ENCODE measurements at places on chromosomes 16 and 17.

- no peak for DNase-seq
These were observed 26.5 kb upstream of the CDR2 start for GRCh38 chr16:22400900-22401299.

- no peak for DNase-seq
These were observed 910 bp upstream of the RAMP2 start for GRCh38 chr17:42759982-42760651.

- DNase-seq, result no peak
These were observed 1.5 kb upstream of the SUMO2 start for GRCh38 chr17:75183999-75184884.

DNA sequence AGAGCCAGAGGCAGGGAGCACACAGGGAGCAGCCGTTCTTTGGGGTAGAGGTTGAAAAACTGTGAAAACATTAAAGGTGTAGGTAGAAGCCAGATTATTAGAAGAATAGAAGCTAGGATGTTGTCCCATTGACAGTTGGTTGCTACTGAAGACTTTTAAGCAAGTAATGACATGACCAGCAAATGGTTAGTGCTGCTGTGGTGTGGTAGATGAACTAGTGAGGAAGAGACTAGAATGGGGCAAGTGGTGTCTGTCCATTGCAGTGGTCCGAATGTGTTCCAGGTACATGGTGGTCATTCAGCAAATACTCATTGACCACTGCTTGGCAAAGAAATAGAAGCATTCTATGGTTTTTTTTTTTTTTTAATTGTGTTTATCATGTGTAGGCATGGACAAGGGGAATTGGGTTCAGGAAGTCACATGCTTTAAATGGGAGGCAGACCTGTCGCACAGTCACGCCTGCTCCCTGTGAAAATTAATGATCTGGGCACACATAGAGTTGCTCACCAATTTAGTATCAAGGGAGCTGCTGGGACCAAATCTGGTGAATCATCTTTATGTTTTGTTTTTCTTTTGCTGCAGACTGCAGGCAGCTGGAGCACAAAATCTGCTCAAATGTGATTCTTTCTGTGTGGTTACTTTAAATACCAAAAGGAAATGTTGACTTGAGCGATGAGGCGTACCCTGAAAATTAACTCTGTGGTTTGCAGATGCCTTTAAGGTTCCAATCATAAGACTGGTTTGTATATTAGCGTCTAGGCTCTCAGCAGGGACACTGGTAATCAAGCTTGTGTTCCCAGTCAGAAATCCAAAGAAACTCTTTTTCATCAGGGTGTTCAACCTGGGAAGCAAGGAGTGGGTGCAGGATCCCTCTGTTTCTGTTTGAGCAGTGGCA is 30.7 kb downstream of the YPEL2 start:
- DNase-seq, result peak; percentile 22

GRCh38 chr17:62064029-62064790 is 868 bp downstream of the MED13 start:
- no peak for DNase-seq

- no peak for DNase-seq
These were observed 75.3 kb downstream of the MRC2 start for GRCh38 chr17:62702746-62703260.

DNA sequence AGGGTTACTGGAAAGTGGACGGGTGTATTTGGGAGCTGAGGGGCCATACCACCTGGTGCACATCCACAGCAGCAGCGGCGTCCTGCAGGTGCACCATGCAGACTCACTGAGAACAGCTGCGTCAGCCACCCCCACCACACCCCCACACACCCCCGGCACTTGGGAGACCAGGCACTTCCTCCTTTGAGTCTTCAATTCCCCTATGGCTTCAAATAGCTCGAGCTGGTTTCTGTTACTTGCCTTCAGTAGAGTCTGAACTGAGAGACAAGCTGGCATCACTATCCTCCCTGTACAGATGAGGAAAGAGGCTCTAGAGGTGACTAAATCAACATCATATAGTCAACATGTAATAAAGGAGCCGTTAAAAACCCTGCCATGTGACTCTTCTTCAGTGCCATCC is 15.4 kb downstream of the CUEDC1 start:
- DNase-seq, result no peak

- no peak for DNase-seq
These were observed 12.5 kb downstream of the CCDC57 start for GRCh38 chr17:82200135-82200534.

DNA sequence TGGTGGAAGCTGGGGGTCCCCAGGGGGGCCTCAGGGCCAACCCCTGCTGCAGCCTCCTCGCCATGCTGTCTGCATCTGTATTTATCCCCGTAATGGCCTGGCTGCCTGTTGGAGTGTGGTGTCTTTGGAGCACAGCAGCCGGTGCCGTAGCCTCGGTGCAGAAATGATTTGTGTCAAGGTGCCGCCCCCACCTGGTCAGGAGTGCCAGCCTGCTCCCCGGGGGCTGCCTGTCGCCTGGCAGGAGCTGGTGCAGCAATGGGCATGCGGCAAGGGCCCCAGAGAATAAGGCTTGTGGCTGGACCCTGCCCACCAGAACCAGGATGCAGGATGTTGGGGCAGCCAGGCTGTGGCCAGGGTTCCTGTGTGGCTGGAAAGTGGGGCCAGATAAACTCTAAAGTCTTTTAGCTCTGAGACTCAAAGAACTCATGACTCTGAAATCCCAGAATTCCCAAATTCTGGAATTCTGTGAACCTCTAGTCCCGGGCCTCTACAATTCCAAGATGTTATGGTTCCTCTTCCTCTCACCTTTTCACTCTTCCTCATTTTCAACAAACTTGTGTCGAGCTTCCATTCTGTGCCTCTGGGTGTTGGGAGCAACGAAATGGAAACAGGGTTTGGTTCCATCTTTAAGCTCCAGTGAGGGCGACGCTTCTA is 5.9 kb downstream of the CPNE2 start:
- no peak for DNase-seq

DNA sequence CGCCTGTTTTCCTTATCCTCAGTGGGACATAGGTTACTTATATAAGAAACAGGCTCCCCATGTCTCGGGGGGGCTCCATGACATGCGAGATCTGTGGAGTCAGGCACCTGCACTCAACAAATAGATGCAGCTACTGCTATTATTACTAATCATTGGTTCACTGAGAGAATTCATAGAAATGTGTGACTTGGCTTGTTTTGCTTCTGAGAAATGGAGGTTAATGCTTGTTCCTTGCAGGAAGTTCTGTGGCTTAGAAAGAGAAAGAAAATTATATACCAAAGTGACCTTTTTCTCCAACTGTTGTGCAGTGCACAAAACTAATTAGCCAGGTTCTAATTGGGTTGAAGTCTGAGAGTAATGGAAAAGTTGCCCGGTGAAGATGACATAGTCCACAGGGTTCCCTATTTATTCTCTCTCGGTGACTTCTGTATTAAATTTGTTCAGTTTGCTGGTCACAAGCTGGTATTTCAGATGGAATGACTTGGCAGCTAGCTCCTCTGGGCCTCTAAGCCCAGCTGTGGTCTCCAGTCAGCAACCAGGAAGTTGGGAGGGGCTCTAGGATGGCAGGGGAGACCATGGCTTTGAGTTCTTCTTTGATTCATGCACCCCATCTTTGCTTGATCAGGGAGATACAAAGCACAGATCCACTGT is 17.6 kb upstream of the MAF start:
- no peak for DNase-seq

- DNase-seq, result no peak
These were observed 13.5 kb upstream of the ASGR2 start for GRCh38 chr17:7128160-7128559.

GRCh38 chr17:74737299-74738050 is 419 bp downstream of the RAB37 start:
- DNase-seq, result peak; percentile 51

DNA sequence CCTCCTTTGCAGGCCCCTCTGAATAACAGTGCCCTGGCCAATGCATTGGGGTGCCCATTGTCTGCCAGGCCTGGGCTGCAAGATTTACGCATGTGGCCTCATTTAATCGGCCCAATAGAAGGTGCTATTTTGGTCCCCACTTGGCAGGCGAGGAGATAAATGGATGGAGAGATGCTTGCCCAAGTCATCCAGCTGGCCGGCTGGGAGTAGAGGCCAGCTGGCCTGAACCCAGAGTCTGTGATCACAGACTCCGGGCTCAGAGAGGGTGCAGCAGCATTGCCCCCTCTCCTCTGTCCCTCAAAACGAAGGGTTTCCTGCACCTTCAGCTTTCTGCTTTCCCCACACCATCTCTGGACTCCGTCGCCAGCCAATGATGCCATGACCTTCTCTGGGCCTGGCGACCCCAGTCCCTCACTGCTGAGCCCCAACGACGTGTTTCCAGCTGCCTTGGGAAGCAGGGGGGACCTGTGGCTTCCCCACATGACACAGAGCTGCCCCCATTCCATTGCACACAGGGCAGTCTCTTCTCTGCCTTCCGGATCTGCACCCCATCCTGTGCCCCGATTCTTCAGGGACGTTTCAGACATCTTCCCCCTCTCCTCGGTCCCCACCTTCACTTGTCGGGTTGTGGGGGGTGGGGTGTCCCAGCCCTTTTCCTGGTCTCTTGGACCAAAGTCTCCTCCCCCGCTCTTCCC is 3.5 kb upstream of the ADGRG1 start:
- no peak for DNase-seq

GRCh38 chr16:17273142-17273561 is 197.6 kb downstream of the XYLT1 start:
- no peak for DNase-seq

DNA sequence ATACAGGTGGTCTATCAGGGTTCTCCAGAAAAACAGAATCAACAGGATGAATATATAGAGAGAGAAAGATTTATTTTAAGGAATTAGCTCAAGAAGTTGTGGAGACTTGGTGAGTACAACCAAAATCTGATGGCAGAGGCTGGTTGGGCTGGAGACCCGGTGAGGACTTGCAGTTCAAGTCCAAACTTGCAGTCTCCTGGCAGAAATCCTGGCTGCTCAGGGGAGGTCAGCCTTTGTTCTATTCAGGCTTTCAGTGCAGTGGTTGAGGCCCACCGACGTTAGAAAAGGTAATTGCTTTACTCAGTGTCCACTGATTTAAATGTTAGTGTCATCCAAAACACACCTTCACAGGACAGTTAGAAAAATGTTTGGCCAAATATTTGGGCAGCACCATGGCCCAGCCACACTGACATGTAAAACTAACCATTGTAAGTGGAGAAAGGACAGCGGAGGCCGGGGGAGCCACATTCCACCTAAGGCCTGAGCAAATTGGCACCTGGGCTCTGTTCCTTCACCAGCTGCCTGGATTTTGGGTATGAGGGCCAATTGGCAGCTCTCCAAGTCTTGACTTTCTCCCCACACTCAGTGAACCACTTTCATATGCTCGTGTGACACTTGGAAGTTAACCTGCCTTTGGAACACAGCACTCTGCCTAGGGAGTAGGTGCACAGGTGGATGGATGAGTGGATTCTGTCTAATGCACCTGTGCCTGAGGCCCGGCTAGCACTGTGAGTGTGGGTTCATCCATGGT is 54.7 kb downstream of the CACNG5 start:
- DNase-seq, result no peak

DNA sequence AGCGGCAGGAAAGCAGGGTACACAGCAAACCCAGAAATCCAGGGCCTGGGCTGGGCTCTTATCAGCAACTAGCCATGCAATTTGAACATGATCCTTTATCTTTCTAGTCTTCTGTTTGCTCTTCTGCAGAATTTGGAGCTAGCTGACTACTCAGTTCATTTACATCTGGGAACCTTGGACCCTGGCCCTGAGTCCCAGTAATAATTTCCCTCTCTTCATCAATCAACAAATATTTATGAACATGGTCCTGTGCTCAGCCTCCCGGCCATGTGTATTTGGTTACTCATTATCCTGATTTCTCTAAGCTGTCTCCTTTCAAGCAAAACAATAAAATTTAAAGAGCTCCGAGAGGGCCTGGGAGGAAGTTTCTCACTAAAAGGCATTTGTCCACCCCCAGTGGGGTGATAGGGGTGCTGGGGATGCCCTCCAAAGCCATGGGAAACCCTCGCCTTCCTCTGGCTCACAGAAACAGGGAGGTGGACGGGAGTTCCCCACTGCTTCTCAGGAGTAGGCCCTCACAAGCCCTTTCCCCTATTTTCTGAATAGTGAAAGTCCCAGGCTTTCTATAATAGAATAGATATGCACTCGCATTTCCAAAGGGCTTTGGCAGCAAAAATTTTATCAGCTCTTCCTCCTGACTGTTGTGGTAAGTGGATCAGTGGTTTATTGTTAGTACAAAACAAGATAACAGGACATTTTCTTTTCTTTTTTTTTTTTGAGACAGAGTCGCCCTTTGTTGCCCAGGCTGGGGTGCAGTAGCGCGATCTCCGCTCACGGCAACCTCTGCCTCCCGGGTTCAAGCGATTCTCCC is 6.9 kb upstream of the WDR59 start:
- no peak for DNase-seq

DNA sequence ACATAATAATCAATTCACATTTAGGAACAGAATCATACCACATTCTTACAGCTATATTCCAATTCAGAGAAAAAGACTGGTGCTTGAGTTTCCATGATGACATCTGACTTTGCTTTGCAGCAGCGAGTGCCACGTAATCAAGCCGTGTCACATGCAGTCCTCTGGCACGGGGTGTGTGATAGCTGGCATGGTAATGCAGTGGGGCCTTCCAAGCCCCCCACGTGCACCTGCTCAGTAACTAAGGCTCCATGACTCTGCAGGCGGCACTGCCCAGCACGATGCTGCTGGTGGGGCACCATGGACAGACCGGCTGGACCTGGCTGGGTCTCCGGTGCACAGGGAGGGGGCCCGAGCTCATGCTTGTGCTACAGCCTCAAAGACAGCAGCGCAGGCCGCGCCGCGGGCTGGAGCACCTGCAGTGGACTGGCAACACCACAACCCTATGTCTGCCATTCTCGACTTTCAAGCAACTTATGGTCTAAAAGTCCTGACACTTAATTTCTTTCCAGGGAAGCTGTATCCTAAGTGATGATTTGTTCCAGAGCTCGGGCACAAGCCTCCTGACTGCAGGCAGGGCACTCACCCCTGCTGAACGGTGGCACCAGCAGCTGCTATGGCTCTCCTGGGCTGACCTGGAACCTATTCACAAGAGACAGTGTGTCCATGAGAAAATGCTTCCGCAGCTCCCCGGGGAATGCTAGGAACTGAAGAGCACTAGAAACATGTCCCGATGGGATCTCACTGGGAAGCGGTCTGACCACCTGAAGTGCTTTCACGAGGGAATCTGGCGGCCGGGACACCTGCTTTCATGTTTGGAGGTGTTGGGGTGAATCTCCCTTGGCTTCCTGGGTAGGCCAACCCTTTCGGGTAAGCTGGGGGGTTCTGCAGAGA is 99.5 kb upstream of the DNAH17 start:
- no peak for DNase-seq

DNA sequence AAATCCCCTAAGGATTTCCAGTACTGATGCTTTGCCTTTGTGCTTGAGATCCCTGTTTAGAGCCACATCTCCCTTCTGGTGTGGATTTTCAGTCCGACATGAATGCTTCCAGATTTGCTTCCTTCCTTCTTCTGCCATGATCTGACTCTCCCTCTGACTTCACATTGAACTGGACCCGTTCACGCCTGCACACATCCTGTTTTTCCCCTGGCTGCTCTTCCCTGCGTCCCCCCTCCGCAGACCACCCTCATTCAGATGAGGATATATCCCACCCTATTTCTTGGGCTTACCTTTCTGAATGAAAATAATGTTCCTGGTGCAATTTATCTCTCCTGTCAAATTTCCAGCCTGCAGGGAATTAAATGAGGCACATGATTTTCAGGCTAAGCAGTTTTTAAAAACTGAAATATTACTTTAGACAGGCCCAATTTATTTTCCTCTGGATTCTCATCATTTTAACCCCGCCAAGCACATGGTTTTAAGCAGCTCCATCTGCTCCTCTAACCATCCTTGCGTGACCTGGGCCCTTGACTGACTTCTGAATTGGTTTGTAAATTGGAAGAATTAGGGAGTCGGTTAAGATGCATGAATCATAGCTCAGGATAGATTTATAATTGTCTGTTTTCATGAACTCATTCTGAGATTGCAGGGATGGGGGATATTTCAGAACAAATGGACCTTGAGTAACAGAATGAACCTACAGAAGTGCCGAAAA is 59.2 kb downstream of the BMERB1 start:
- DNase-seq, result no peak
